ENCODE measurements at places on chromosomes 1 and 21.

GRCh38 chr1:1776672-1777582 is 1.3 kb downstream of the NADK start:
- no peak for DNase-seq

- peak; percentile 72 for DNase-seq
Observed at GRCh38 chr1:39230261-39231190, 26.0 kb downstream of the MACF1 start.

- no peak for DNase-seq
Observed at GRCh38 chr1:82994616-82995263, 1004.2 kb downstream of the TTLL7 start.

DNA sequence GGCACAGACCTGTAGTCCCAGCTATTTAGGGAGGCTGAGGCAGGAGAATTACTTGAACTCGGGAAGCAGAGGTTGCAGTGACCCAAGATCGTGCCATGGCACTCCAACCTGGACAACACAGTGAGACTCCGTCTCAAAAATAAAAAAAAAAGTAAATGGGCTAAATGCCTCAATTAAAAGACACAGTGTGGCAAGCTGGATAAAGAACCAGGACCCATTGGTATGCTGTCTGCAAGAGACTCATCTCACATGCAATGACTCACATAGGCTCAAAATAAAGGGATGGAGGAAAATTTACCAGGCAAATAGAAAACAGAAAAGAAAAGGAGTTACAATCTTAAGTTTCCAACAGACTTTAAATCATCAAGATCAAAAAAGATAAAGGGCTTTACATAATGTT is 40.3 kb downstream of the ACBD6 start:
- no peak for DNase-seq

- no peak for DNase-seq
Observed at GRCh38 chr1:58391056-58391455, 155.5 kb downstream of the OMA1 start.

DNA sequence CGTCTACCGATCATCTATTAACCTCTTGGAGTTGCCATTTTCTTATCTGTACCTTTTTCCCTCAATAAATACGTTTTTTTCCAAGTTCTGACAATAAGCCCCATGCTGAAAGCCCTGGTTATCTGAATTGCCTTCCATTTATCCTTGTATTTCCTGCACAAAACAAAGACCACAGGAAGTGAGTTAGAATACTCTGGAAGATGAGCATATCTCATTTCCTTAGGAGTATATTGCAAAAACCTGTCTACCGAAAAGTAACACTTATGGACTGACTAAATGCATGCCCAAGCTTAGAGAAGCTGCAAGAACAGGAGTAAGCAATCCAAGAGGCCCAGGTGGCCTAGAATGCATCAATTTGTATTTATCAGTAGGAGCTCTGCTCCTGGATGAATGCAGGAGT is 39.9 kb downstream of the DIRAS3 start:
- DNase-seq, result no peak

DNA sequence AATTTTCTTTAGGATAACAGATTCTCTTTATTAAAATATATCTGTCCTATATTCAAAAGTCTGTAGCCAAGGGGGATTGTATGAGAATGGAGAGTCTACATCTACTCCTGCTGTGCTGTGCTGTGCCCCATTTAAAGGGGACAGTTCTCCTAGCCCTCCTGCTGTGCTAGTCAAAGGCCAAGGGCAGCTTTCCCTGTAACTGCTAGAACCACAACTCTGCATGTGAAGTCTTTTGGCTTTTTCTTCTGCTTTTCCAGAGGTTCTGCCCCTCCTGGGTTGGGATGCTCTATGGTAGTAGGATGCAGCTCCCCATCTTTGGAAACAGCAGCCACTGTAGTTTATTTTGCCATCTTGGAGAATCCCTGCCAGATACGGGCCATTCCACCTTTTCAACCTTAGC is 197.5 kb upstream of the JUN start:
- no peak for DNase-seq

- no peak for DNase-seq
Observed at GRCh38 chr1:12161324-12161661, 5.5 kb upstream of the TNFRSF1B start.

DNA sequence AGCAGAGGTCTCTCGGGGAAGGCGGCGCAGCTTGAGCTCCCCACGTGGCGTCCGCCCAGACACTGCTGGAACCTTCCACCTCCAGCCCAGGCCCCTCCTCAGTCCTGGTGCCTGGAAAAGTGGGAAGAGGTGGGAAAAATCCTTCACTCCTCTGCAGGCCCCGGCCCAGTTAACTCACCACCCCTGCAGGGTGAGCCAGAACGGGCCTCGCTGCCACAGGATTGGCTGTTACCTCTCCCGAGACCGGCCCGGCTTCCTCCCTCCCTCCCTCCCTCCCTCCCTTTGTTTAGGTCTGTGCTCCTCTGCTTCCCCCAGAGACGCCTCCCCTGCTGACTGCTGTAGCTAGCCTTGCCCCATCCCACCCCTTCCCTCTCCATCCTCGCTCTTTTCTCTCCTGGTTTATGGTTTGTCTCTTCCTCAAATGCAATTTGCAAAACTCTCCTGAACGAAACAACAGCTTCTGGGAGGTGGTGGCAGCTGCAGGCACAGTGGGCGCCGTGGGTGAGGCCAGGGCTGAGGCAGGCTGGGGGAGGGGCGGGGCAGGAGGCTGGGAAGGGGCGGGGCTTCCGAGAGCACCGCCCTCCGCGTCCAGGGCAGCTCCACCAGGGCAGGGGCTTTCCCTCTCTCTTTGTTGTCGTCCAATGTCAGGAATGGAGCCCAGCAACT is 6.5 kb downstream of the CAPN9 start:
- peak; percentile 95 for DNase-seq

DNA sequence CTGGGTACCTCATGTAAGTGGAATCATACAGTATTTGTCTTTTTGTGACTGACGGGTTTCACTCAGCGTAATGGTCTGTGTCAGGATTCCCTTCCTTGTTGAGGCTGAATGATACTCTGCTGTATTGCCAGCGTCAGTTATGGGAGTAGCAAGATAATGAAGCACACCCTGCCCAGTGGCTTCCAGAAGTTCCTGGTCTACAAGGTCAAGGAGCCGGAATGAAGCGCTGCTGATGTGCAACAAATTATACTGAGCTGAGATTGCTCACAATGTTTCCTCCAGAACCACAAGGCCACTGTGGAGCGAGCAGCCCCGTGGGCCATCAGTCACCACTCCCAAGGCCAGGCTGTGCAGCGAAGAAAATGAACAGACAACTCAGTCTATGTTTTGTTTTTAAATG is 24.0 kb upstream of the TDRD10 start:
- DNase-seq, result no peak

- no peak for DNase-seq
Observed at GRCh38 chr1:165854101-165854845, 26.9 kb downstream of the UCK2 start.

DNA sequence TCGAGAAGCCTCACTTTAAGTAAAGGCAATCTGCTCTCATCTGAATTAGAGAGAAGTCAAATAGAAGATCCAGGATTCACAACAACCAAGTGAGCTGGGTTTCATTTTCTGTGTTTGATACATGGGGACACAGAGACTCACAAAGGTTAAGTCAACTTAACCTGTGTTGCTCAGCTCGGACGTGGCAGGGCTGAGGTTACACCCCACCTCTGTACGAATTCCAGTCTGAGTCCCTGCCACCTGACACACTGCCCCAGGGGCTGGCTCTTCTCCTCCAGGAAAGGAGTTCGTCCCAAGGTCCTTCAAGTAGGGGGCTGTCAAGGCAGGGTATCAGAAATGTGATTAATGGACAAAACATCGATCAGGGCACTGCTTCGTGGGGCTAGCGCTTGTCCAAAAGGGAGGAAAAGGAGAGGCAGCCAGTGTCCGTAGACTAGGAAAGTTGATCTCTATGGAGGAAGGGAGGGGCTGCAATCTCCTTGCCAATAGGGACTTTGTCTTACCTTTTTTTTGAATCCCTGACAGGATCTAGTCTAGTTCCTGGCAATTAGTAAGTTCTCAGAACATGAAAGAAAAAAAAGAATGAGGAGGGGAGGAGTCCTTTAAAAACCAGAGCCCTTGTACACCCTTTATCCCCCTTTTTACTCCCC is 116.4 kb downstream of the CNIH3 start:
- DNase-seq, result no peak

DNA sequence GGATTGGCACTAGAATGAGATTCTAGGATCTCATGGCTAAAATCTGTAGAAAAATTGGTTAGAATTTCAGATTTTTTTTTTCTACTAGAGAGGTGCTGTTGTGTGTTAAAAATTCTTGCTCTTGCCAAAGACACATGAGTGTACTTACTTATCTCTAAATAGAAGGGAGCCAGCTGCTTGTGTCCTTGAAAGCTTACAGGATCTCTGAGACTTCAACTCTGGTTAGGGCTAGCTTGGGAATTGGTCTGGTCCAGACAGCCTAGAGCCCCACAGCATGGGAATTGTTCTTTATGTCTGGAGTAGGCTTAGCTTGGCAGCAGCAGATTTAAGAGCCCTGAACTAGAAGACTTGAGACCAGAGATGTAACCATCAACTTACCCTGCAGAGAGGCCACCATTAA is 37.3 kb downstream of the MACO1 start:
- no peak for DNase-seq

DNA sequence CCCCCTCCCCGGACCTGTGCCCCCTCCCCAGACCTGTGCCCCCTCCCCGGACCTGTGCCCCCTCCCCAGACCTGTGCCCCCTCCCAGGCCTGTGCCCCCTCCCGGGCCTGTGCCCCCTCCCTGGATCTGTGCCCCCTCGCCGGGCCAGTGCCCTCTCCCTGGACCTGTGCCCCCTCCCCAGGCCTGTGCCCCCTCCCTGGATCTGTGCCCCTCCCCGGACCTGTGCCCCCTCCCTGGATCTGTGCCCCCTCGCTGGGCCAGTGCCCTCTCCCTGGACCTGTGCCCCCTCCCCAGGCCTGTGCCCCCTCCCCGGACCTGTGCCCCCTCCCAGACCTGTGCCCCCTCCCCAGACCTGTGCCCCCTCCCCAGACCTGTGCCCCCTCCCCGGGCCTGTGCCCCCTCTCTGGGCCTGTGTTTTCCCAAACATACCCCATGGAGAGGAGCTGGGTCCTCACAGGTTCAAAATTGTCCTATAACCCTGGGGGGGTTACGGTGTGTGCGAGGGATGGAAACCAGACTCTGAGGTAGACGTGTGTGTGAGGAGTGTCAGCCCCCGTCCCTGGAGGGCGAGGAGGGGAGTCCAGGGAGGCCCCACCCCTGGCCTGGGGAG is 47.6 kb upstream of the POFUT2 start:
- DNase-seq, result peak; percentile 47

GRCh38 chr21:44927587-44928461 is 7.1 kb upstream of the ITGB2 start:
- peak; percentile 79 for DNase-seq

DNA sequence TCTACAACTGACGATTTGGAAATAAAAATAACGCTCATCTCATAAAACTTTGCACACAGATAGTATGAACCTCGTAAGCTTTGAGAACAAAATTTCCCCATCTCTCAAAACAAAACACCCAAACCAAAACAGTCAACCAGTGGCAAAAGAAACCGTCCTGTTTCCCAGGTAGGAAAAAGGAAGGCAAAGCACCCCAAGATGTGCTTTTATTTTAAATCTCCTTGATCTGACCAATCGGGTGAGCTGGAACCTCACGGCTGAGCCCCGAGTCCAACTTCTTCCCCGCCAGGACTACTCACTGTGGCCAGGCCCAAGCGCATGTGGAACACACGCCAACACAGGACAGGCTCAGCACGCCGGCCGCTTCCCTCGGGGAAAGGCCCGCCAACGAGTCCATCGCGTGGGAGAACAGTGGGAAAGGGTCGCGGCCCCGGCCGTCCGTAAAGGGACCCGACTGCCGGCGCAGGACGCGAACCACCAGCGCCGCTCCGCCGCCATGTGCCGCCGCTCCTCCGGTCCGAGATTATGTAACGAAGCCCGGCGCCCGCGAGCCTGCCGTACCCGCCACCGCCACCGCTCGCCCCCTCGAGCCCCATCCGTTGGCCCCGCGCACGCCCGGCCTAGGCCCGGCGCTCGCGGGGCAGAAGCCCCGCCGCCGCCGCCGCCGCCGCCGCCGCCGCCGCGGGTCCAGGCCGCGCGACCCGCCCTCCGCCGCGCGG is 759 bp downstream of the AHCTF1 start:
- DNase-seq, result peak; percentile 75

DNA sequence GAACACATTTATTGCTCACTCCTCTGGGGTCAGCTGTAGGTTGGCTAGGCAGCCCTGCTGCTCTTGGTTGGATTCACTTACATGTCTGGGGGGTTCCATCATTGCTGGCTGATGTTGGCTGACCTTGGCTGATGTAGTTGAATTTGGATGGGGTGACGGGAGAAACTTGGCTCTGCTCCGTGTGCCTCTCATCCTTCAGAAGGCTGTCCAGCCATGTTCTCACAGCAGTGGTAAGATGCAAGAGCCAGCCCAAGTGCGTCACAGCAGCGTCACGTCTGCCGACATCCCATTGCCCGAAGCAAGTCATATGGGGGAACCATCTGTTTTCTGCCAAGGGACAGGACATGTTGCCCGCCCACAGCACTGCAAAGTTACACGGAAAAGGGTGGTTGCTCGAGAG is 613.5 kb downstream of the MATN1 start:
- no peak for DNase-seq

DNA sequence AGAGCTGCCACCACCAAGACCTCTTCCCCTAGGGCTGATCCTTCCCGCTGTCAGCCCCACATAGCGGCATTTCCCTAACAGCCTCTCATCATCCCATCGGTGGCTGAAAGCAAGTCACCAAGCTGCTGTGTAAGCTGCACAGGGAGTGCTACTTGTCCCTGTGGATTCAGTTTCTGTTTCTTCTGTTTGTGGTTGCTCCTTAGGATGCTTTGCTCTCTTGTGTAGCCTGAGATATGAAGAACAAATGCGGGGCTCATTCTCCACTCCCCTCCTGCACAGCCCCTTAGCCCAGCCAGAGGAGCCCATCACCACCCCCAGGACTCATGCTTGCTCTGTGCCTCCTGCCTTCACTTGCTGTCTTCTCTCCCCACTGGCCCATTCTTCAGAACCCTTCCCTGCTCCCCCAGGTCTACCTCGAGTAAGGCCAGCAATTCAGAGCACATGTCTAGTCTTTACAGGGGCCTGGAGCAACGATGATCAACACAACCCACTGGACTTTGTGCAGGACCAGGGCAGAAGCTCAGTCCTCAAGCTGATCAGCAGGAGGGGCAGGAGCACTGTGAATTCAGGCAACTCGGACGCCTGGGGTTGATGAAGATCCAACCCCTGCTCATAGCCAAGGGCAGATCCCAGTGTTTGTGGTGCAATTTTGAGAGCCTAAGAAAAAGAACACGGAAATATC is 82.6 kb upstream of the GALNT2 start:
- DNase-seq, result no peak

GRCh38 chr1:234525099-234525799 is 46.3 kb upstream of the TARBP1 start:
- no peak for DNase-seq

DNA sequence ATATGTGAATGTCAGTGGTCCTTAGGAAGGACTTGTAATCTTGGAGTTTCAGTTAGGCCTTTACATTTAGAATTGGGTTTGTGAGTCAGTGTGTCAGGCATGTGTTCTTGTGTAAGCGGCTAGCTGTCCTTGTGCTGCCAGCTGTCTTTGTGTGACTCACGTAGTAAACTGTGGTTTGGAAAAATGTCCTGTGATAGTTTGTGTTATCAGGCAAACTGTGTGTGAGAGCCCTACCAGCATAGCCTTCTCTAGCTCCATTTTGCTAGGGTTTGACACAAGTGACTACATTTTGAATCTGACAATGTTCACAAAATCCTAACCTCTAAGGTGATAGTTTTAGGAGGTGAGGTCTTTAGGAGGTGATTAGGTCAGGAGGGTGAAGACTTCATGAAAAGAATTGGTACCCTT is 6.9 kb upstream of the SLC35D1 start:
- DNase-seq, result no peak

- no peak for DNase-seq
Observed at GRCh38 chr1:41217441-41217840, 24.7 kb downstream of the SCMH1 start.

Measured in H7 (cell line).